Naive thymus-derived CD4-positive, alpha-beta T cell (primary cell): ENCODE measurements at places on chromosomes 12 and 14.

GRCh38 chr12:111304642-111305071, 64.2 kb downstream of the PHETA1 start:
- DNase-seq, result no peak

DNA sequence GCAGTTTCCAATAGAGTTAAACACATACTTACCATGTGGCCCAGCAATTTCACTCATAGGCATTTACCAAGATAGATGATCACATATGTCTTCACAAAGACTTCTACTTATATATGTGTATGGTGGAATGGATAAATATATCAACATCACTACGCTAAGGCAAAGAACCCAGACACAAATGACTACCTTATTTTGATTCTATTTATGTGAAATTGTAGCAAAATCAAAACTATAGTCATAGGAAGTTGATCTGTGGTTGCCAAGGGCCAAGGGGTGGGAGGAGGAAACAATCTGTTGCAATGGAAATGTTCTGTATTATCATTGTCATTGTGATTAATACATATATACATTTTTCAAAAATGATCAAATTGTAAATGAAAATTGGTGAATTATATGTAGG, 47.7 kb upstream of the ANP32D start:
- no peak for DNase-seq

- no peak for DNase-seq
Measured at GRCh38 chr14:89575386-89576061, 158.5 kb upstream of the FOXN3 start.

- DNase-seq, result no peak
Measured at GRCh38 chr14:61532763-61533162, 162.6 kb upstream of the HIF1A start.

DNA sequence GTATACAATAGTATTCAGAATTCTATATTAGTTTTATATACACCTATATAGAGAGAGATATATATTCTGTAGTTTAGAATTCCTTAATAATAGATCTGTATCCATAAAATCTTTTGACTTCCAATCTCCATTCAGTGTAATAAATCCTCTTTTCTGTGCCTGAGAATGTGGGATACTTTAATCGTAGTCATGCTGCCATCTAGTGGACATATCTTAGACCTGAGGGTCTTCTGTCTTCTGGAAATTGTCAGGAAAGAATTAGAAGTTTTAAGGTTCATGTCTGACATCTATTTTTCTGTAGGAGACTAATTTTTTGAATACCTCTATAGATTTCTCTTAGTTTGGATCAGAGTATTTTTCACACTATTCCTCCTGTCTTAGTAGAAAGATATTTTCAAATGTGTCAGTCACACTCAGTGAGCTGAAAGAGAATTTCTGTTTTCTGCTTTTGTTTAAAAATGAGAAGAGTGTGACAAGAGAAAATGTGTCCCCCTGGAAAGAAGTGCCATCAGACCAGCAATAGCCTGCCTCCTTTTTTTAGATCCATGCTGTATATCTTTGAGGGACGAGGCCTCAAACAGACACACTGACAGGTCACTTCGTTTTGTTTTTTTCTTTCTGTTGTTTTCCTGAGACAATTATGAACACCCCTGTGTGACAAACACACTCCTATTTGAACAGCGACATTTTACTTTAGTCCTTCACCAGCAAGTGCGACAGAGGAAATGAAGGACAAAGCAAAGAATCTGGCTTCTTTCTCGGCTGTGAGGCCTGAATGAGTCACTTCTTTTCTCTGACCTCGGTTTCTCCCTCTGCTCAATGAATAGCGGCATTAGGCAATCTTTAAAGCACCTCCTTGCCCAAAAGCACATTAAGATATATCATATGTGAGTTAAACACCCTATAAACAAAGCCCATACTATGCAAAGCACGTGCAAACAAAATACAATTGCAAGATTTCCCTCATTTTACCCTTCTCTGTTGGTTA, 96.3 kb downstream of the GALC start:
- DNase-seq, result peak; percentile 1

GRCh38 chr12:102063069-102063468, 1.3 kb upstream of the WASHC3 start:
- DNase-seq, result no peak

GRCh38 chr12:91222746-91223145, 40.1 kb upstream of the DCN start:
- no peak for DNase-seq

GRCh38 chr12:87756111-87756510, 273.1 kb downstream of the C12orf50 start:
- no peak for DNase-seq

GRCh38 chr12:6457220-6457945, 5.5 kb downstream of the TAPBPL start:
- no peak for DNase-seq

GRCh38 chr12:20696181-20696905, 1.2 kb downstream of the SLCO1C1 start:
- DNase-seq, result no peak

DNA sequence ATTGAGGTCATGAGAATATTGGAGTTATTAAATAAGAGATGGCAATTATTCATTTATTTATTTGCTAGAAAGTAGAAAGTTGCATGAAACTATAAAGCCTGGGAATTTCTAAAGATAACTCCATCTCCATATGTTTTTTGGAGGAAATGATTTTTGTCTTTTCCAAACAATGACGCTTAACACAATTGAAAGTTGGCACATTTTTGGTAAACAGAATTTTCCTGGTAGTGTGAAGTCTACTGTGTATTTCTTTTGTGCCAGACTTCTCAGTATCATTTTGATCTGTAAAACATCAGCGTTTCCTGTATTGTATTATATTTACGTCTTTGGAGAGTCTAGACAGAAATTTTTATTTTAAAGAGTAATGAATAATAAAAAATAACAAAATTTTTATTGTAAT, 33.7 kb upstream of the PTPRB start:
- DNase-seq, result no peak

DNA sequence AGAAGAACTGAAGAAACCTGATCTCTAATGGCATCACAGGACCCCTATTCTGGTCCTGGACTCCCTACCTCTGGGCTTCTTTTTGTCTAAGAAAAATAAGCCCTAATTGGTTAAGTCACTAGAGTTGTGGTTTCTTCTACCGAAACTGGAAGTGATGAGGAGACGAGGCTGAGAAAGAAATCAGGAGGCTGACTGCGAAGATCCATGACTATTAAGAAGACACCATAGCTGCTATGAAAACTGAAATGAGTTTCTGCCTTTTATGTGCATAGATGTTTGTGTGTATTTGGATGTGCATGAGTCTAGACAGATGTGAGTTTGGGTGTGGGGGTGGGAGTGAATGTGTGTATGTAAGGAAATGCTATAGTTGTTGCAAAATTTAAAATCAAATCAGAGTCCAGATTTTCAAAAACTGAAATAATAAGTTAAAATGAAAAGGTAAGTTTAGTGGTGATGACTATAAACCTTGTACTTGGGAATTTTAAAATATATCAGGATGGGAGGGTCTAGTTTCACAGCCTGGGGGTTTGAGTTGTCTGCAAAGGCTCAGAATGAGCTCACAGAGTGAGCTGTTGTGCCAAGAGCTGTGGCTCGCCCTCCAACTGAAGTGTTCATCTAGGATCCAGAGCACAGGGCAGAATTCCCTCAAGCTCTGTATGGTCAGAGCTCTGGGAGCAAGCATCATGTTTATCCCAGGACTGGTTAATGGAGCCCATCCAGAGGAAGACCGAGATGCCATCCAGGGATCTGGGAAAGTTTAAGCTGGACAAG, 94.9 kb downstream of the VCPKMT start:
- DNase-seq, result no peak

DNA sequence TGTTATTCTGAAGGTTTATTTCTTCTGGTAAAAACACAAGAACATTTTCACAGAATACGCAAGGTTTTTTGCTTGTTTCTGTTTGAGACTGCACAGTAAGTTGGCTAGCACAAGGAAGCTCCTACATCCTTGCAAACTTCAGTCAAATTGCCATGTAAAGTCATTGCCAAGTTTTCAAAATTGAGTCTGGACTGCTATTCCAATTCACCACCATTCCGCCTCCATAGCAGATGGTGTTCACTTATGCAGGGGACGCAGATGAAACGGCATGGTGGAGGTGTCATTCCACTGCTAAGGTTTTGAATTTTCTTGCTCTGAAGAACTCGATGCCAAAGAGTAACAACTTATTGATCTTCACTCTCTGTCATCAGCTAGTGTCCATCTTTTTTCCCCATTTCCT, 303.9 kb upstream of the SYT1 start:
- DNase-seq, result no peak

GRCh38 chr12:29889737-29890136, 106.0 kb upstream of the TMTC1 start:
- DNase-seq, result no peak

GRCh38 chr12:124398578-124399227, 103.8 kb downstream of the RFLNA start:
- no peak for DNase-seq

DNA sequence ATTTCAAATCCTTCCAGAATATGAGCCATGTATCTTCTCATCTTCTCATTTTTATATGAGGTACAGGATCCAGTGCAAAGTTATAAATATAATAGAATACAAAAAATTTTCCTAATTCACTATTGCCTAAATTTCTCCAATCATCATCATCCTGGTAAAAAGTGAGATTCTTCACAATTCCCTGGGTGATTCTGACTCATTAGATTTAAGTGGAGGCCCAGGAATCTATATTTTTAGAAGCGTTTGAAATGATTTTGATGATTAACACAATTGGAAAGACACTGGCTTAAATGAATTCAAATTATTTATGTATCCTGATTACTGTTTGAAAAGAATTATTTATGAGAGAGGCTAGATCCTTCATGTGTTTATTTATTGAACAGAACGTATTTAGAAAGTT, 380.3 kb upstream of the PDE3A start:
- DNase-seq, result no peak

DNA sequence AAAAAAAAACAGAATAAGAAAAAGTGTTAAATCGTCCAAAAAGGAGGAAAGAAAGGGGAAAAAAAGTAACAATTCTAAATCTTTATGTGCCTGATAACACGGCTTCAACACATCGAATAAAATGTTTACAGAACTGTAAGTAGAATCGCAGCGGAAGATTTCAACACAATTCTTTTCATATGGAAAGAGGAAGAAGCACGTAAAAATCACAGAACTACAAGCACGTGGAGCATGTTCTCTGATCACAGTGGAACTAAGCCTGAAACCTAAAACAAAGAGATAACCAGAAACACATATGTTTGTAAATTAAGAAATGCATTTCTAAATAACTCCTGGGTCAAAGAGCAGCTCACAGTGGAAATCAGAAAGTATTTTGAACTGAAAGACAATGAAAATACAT, 8.7 kb downstream of the CLEC7A start:
- DNase-seq, result no peak

DNA sequence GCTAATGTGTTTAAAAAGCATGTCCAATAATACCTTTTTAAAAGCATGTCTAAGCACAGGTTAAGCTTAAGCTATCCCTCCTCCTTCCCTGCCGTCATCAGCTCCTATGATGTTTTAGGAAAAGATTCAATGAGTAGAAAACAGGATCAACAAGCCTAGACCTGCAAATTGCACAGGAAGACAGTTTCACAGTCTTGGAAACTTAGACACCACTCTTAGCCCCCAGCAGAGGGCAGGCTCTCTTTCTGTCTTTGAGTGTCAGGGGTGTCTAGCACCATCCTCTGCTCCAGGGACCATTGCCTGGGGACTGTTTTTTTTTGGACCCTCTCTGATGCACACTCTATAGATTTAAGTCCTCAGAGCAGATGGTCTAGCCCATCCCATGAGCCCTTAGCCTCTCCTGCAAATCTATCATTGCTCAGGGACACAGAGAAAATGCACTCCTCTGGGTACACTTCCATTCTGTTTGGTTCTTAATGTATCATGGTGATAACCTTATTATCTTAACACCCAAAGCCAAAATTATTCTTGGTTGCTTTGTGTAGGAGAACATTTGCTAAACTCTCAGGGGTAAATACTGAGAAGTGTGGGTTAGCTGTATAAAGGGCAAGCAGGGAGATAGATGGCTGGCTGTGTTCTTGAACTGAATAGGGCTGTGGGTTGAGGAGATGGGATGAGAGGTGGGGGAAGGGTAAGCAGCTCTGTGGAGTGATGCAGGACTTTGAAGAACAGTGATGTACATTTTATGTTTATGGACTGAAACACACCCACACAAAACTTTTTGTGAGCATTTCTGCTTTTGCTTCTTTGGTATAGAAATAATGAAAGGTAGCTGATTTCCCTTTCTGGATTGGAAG, 259.9 kb upstream of the DDHD1 start:
- no peak for DNase-seq

DNA sequence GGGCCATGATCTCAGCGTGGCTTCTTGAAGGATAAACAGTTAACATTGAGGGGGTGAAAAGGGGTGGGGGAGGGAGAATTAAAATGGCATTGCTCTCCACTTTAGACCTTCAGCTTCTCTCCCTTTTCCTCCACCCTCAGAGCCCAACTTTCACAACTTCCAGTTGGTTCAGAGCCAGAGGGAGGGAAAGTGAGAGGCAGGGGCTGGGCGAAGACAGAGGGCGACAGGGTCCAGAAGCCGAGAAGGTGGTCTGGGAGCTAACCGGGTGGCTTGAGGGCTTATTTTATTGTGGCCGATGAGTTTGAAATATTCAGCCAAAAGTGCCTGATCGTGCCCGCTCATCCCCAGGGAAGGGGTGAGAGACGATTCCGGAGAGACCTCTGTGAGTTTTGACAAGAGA, 4.1 kb downstream of the BMP4 start:
- DNase-seq, result no peak

- DNase-seq, result no peak
Measured at GRCh38 chr12:124018539-124018938, 45.5 kb downstream of the ZNF664 start.

GRCh38 chr12:54956818-54957641, 27.5 kb downstream of the TESPA1 start:
- DNase-seq, result no peak

GRCh38 chr14:73633116-73634010, 11.4 kb upstream of the DNAL1 start:
- peak; percentile 40 for DNase-seq

DNA sequence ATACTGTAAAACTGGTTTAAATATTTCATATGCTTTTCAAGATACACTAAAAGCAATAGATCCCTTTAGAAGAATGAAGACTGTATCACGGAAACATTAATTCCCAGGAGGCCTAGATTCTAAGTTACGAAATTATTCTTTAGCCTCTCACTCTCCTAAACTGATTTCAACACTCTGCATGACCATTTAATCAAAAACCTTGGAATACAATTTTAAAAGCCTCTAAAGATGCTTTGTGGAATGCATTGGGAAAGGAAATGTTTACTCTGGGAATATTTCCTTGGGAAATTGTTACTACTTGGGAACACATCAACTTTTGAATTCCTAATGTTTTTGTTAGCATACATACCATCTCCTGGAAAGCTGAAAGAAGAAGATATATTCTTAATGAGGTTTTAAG, 255.7 kb upstream of the FAR2 start:
- no peak for DNase-seq

GRCh38 chr14:28867571-28867970, 101.0 kb downstream of the FOXG1 start:
- no peak for DNase-seq

DNA sequence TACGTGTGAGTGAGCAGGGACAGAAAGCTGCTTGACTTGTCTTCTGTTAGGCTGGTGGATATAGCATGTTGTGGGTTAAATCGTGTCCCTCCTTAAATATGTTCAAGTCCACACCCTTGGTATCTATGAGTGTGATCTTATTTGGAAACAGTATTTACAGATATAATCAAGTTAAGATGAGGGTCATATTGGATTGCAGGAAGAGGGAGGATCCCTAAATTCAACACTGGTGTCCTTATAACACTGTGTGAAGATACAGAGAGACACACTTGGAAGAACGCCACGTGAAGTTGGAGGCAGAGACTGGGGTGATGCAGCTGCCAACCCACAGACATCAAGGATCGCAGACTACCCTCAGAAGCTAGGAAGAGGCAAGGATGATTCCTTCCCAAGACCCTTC, 275.2 kb upstream of the SSTR1 start:
- no peak for DNase-seq

GRCh38 chr12:1542599-1542998, 51.8 kb downstream of the FBXL14 start:
- DNase-seq, result no peak
